ENCODE measurements at places on chromosomes 4 and X.

DNA sequence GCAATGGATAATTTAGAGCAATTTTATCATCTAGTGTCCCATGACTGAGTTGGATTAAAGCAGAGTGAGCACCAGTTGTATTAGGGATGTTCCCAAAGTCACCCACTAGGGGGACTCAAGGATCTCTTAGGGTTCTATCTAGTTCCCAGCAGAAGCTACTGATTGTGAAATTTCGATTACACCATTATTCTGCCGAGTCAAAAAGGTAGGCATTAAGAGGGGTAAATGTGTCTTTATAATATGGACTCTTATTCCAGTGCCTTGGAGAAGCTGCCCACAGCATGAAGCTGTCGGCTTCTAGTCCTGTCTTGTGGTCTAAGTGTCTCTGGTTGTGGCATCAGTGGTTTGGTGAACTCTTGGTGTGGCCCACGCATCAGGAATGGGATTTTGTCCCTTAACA is 53.3 kb downstream of the RGS12 start:
- DNase-seq = peak; percentile 59

GRCh38 chr4:170446782-170447181 is 357.0 kb upstream of the AADAT start:
- DNase-seq = no peak

- DNase-seq = no peak
These were observed 126.4 kb downstream of the BTC start for GRCh38 chr4:74667944-74668343.

DNA sequence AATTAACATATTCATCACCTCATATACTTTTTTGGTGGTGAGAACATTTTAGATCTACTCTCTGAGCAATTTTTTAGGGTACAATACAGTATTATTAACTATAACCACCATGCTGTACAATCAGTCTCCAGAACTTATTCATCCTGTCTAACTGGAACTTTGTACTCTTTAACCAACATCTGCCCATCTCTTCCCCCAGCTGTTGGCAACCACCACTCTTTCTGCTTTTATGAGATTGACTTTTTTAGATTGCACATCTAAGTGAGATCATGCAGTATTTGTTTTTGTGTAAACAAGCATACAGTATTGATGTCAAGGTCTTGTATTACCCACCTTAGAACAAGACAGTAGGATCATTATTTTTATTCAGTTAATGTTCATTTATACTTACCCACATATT is 516.8 kb downstream of the RPA4 start:
- no peak for DNase-seq
